ENCODE measurements at places on chromosomes 3 and 15. TPM values are rescaled to one million over a fixed set of nuclear protein-coding genes. Genes with fewer than 3 reads are reported as not detected.

BSN gene
- 4.5 TPM for total RNA-seq

GOLGA6A gene
- total RNA-seq = 1.1 TPM

SLC51A gene
- total RNA-seq = 0.92 TPM

GABRG3 gene
- not detected for total RNA-seq

SPESP1 gene
- total RNA-seq = not detected

SLC6A20 gene
- not detected for total RNA-seq

CILP gene
- 1.8 TPM for total RNA-seq

GHSR gene
- 0.37 TPM for total RNA-seq

GABRR3 gene
- total RNA-seq = not detected

GRCh38 chr3:156543043-156543555 lies 11.8 kb downstream of the SSR3 start:
- DNase-seq = no peak

GRCh38 chr15:67065531-67066005 lies at the start of gene SMAD3:
SMAD3 (plus strand) TSS chr15:67065602; CDS start chr15:67066155, 553 bp downstream.
- peak; percentile 92 for DNase-seq

DNA sequence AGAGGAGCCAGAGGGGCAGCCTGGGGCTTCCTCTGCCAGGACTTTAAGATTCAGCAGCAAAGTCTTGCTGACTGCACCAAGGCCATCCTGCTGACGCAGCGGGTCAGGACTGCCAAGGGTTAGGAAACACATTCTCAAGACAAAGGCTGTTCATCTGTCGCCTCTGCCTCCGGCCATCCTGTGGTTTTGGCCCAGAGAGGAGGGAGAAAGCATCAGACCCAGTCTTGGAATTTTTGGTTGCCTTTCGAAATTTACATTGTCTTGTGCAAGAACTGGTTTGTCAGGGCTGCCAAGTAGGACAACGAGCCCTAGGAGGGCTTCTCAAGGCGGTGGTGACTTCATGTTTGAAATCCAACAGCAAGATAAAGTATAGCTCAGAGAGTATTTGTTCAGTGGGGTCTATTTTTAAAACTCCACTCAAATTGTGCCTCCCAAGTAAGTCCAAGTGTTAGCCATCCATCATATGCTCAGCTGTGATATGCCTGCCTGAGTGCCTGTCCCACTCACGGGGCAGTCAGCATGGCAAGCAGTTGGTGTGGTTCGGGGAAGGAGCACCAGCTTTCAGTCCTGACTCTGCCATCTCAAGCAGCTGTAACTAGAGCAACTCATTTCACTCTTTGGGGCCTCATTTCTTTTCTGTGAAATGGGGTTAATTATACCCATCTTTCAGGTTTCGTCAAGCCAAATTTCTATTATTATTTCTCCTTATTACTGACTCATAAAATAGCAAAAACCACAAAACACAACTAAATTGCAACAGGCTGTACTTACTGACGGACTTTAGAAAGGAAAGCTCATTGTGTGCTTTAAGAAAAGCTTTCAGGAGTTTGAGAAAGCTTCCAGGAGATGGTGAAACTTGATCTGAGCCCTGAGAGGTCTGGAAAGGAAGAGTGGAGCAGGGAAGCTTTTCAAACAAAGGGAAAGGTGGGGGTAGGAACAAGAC lies 42.4 kb upstream of the RHO start:
- peak; percentile 52 for DNase-seq

DNA sequence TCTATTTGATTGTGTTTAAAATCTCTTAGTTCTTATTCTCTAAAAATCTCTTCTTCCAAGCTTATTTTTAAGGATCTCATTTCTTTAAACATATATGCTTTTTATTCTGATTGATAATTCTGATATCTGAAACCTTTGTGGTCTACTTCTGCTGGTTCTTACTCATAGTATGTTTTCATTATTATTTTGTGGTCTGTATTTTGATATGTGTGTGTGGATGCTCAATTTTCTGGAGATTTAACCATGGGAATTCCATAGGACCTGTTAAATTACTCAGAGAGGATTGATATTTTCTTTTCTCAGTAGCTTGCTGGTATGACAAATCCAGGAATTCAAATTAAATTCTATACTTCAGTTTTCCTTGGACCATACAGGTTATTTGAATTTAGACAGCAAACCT lies 14.7 kb upstream of the HHLA2 start:
- DNase-seq = no peak

- DNase-seq = no peak
Observed at GRCh38 chr3:101531473-101532086, 18.6 kb upstream of the SENP7 start.

GRCh38 chr3:97972976-97973375 lies 745 bp upstream of the RIOX2 start:
- no peak for DNase-seq

DNA sequence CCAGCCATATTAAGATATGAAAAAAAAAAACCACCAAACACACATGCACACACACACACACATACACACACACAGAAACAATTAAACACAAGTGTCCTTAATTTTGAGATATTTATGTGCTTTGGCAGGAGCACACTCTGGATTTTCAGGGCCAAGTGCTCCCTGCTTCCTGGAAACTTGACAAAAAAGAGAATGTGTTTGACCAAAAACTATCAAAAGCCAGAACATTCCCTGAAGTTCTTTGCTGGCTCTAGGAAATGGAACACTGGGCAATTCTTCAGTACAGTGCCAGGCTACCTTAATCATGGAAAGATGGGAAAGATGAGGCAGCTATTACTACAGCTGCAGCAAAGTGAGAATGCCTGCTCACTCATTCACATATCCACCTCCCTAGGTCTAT lies 44.6 kb downstream of the P3H2 start:
- peak; percentile 33 for DNase-seq

DNA sequence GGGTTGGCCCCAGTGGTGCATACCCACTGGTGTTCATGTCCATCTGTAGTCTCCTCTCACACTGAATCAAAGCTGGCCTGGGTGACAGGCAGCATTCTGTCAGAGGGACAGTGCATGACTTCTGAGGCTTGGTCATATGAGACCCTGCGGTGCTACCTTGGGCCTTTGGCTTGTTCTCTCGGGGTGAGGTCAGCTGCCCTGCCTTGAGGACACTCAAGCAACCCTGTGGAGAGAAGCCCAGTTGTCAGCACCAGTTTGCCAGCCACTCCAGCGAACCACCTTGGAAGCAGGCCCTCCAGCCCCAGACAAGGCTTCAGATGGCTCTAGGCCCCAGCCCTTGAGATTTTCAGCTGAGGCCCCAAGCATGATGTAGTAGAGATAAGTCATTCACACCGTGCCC lies 16.9 kb upstream of the RAB7A start:
- DNase-seq = no peak

GRCh38 chr3:159174715-159175692 lies 373.1 kb downstream of the MFSD1 start:
- no peak for DNase-seq

- DNase-seq = no peak
Observed at GRCh38 chr15:47283246-47283645, 434.1 kb upstream of the SEMA6D start.

DNA sequence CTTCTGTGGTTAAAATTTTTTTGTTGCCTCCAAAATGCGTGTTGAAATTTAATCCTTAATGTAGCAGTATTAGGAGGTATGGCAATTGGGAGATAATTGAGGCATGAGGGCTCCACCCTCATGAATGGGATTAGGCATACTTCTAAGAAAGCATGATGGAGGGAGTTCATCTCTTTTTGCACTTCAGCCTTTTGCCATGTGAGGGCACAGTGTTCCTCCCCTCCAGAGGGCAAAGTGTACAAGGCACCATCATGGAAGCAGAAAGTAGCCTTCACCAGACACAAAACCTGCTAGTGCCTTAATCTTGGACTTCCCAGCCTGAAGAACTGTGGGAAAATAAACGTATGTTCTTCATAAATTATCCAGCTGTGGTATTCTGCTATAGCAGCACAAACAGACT lies 429.5 kb downstream of the ZIC1 start:
- DNase-seq = no peak

DNA sequence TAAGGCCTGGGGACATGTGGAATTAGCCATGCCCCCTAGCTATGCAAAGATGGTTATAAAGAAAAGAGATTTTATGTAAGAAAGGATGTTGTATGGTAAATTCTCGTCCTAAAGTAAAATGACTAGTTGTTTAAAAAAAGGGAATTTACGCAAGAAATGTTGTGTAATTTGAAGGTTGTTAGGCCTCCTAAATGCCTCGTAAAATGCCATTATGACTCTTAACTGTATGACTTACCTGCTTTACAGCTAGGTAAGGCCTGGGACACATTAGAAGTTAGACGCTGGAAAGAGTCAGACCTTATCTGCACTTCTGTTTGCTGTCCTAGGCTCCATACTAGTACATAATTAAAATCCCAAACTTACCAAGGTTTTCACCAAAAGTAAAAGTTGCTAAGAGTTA lies 17.5 kb upstream of the HHATL start:
- DNase-seq = no peak

DNA sequence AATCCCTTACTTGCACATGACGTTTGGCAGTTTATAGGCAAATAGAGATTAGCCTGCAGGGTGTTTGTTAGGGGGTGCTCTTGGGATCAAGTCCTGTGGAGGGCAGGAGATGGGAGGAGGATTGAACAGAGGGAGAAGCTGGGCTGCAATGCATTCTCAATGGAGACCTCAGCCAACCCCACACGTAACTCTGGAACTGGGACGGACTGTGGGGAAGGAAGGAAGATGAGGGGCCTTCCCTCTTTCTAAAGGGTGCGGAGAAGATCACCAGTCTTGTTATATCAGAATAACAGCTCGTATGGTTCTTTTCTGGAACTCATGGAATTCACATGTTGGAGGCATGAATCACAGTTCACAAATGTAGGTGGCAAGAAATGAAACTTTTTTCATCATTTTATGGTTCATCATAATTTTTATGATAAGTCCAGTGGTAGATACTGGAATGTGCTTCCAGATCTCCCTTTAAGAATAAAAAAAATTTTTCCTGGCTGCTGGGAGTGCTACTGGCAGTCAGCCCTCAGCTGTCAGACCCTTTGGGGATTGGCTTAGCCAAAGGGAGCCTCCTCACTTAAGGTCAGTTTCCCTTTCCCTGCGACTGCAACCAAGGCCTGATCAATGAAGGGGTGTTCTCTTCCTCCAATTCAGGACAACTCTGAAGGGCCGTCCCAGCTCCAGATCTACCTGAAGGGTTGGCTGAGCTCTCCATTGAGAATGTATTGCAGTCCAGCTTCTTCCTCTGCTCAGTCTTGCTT lies 20.5 kb upstream of the LYZL4 start:
- peak; percentile 23 for DNase-seq

DNA sequence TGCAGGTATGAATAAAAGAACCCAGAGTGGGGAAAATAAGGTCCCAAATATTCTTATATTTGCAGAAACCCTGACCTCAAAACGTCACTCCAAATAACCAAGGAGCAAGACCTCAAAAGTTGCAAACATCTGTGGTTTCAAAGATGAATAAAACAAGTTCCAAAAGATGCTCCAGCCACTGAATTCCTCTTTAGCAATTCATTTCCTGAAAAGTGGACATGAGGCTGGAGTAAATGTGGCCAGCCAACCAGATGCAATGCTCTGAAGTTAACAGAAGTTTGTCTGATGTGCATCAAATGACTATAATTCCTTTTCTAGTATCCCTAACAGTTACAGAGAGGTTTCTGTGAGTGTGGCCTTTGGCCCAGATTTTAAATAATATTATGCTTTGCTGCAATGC lies 71.2 kb upstream of the WNT5A start:
- no peak for DNase-seq

DNA sequence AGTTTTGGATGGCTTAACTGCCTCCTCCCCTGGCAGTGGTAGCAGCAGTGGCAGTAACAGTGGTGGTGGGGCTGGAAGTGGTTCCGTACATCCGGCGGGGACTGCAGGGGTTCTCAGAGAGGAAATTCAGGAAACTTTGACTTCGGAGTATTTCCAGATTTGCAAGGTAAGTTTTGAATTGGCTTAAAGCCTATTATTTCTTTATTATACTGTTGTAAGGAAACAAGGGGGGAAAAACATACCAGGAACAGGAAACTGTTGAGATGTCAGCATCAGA lies 1.5 kb downstream of the STXBP5L start:
- peak; percentile 12 for DNase-seq

GRCh38 chr3:60603860-60604259 lies 647.4 kb downstream of the FHIT start:
- no peak for DNase-seq

- DNase-seq = no peak
Observed at GRCh38 chr3:59235634-59236012, 185.8 kb upstream of the CFAP20DC start.

GRCh38 chr15:83595191-83595590 lies 58.7 kb upstream of the ADAMTSL3 start:
- no peak for DNase-seq

DNA sequence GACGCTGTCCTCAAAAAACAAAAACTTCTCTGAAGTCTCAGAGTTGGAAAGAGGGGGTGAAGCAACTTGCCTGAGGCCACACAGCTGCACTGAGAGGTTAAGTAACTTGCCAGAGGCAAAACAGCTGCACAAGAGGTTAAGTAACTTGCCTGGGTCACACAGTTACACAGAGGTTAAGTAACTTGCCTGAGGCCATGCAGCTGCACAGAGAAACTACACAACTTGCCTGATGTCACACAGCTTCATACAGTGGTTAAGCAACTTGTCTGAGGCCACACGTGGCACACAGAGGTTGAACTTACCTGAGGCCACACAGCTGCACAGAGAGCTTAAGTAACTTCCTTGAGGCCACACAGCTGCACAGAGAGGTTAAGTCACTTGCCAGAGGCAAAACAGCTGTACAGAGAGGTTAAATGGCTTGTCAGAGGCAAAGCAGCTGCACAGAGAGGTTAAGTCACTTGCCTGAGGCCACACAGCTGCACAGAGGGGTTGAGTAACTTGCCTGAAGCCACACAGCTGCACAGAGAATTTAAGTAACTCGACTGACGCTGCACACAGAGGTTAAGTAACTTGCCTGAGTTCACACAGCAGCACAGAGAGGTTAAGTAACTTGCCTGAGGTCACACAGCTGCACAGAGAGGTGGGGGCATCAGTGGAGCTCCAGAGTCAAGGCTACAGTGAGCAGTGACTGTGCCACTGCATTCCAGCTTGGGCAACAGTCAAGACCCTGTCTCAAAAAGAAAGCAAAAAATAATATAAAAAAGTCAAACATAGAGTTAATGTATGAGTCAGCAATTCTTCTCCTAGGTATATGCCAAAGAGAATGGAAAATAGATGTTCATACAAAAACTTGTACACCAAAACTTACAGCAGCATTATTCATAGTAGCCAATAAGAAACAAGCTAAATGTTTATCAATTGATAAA lies 12.0 kb upstream of the ACAD9 start:
- no peak for DNase-seq

DNA sequence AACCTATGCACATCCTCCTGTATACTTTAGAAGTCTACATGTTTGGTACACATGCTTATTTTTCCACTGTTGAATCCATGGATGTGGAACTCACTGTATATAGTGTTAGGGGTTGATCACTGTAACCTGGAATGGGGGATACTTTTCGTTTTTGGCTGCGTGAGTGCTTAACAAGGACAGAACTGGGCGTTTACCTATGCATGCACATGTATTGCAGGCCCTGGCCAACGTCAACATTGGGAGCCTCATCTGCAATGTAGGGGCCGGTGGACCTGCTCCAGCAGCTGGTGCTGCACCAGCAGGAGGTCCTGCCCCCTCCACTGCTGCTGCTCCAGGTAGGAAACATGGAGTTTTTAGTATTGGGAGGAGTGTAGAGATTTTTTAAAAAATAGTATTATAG lies 2.3 kb downstream of the RPLP1 start:
- no peak for DNase-seq

- no peak for DNase-seq
Observed at GRCh38 chr3:117435506-117435905, 725.9 kb downstream of the TUSC7 start.

GRCh38 chr3:18758047-18758704 lies 333.0 kb upstream of the SATB1 start:
- peak; percentile 95 for DNase-seq
